NCI-H2171 (cell line): ENCODE measurements at places on chromosomes 11 and 22.

DNA sequence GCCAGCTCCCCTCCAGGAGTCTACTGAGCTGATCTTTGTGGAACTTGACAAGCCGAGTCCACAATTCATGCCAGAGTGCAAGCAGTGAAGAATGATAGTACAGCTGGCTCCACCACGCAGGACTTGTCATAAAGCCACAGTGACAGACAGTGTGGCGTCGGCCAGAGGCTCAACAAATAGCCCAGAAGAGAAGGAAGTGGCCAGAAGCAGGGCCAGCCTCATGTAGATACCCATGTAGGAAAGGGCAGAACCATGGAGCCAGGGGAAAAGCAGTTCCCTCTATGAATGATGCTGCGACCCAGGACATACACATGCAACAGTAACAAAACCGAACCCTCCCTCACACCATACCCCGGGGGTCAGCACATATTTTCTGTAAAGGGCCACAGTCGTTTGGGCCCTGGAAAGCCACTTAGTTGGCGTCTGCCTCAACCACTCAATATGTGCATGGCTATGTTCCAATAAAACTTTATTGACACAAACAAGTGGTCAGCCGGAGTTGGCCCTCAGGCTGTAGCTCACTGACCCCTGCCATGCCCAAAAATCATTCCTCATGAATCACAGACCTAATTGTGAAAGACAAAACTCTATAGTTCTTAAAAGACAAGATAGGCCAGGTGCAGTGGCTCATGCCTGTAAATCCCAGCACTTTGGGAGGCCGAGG, 161.4 kb downstream of the BRD1 start:
- no peak for DNase-seq

DNA sequence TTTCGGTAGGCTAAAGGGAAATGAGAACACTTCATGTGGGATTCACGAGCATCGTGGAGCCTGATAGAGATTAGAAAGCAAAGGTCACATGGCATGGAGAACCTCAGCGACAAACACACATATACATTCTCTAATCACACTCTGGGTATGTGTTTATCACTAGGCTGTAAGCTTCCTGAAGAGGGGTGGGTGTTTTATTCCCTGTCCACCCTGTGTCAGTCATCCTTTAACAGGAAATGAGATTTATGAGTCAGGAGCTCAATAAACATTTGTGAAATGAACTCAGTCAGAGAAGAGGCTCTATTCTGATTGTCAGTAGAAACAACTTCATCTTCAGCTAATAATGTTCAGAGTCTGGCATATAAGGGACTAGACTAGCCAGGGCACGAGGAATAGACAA, 71.7 kb upstream of the EIF3M start:
- DNase-seq: no peak

GRCh38 chr22:19962909-19963806, 21.5 kb upstream of the TXNRD2 start:
- DNase-seq: no peak

DNA sequence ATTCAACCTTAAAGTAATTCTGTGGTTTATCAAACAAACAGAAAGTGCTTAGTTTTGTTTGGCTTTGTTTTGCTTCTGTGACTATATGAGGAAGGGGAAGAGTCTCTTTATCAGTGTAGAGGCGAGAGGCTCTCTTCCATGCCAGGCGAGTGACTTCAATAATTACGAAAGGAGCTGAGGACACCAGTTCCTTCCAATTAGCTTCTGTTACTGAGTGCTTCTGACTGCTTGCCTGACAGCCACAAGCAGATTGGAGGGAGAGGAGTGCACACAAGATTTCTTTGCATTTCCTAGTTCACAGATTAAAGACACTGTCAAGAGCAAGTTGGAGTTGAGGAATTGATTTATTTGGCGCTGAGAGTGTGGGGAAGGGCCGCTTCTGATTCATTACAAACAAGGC, 1484.5 kb upstream of the TENM4 start:
- no peak for DNase-seq

GRCh38 chr11:94241896-94242295, 62.5 kb upstream of the IZUMO1R start:
- no peak for DNase-seq

- DNase-seq: no peak
Observed at GRCh38 chr11:69615545-69616278, 25.2 kb upstream of the CCND1 start.

- DNase-seq: no peak
Observed at GRCh38 chr11:45580399-45580798, 85.0 kb downstream of the CHST1 start.

DNA sequence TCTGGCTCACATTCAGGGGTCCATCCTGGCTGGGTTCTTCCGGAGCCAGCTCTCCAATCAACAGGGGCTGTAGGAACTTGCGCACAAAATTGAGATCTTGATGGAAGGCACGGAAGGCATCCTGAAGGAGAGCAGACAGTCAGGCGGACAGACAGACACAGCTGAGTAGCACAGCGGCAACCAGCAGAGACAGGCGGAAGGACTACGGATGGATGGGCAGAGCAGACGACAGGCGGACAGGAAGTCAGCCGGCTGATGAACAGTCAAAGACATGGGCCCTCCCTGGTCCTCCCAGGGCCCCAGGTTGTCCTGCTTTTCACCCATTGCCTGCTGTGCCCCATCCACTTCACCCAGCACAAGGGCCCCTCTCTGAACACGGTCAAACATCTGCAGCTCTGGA, 11.3 kb downstream of the FADS3 start:
- DNase-seq: no peak

GRCh38 chr11:18699848-18700261, 1.3 kb downstream of the TMEM86A start:
- no peak for DNase-seq

- no peak for DNase-seq
Observed at GRCh38 chr22:41862160-41862529, 29.2 kb downstream of the SREBF2 start.

DNA sequence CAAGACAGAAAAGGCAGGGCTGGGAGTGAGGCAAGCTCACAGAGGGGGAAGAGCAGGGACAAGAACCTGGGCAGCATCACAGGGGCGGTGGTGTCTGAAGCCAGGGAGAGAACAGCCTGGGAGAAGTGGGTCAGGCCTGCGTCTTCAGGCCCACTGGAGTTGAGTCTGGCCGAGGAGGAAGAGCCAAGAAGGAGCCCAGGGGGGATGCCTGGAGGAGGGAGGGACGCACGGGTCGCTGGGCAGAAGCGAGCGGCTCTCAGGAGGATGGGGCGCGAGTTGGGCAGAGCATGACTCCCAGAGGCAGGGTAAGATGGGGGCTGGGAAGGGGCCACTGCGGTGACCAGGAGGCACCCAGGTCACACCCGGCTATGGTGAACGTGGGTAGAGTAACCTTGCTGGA, 18.5 kb downstream of the LRFN4 start:
- DNase-seq: no peak

DNA sequence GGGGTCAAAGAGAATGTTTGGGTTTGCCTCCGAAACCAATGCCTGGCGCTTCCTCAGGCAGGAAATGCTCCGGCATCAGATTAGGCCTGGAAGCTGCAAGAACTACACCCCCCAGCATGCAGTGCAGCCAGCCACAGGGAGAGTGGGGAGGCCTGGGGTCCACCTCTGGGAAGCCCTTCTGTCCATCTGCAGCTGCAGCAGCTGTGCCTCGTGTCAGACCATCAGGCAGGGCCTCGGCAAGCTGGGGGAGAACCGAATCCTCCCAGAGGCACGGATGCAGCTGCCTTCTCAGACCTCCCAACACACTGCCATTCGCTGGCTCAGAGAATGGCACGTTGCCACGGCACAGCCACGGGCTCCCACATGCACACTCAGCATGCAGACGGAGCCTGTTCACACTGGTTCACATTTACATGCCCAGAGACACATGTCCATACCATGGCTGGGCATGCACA, 57.4 kb downstream of the NECTIN1 start:
- DNase-seq: no peak

DNA sequence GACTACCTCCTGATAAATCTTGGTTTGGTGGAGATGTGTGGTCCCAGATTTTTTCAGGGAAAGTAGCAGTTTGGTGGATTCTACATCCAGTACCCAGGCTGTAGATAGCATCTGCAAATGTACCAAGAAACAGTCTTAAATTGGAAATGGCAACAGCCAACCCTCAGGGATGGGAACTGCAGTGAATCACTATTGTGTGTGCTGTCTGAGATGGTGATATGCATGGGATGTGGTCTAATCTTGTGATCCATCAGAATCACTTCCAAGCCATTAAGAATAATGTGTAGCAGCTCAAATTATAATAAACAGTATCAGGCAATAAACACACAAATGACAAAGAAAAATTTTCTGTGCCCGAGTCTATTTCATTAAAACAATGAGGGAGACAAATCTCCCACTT, 3.4 kb downstream of the OLFML1 start:
- no peak for DNase-seq

DNA sequence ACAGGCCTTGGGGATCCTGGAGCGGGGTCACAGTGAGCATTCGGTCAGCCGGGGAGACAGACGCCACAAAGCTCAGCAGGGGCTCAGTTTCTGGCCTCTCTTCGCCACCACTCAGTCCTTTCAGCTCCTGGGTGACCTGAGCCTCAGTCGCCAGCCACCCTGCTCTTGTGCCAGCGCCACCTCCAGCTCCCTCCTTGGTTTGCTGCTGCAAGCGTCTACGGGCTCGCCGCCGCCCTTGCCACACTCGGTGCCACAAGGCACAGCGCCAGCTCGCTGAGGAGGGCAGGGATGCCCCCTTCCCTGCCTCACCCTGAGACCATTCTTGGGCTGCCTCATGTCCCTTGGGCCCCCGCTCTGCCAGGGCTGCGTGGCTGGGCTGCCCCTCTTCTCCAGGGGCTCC, 1.5 kb upstream of the EEF1G start:
- no peak for DNase-seq

- no peak for DNase-seq
Observed at GRCh38 chr22:20659920-20660319, 114.0 kb upstream of the SERPIND1 start.

GRCh38 chr11:95076981-95077380, 10.3 kb downstream of the SRSF8 start:
- DNase-seq: no peak

GRCh38 chr11:115170133-115170815, 333.9 kb downstream of the CADM1 start:
- peak; percentile 24 for DNase-seq

DNA sequence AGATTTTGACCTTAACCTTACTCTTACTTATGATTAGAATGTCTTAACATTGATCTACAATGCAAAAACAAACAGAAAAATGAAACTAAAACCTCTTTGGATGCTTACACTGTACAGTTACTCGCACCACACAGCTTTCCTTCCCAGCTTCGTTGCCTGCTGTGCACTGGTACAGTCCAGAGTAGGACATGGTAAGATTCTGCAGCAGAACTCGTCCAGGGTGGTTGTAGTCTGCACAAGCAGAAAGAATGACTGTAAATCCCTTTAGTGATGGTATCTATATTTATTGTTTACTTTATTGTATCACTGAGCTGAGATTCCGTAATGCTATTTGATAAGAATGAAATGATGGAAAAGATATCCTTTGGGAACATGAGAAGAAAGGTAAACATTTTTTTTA, 21.0 kb upstream of the HSPA8 start:
- DNase-seq: no peak

DNA sequence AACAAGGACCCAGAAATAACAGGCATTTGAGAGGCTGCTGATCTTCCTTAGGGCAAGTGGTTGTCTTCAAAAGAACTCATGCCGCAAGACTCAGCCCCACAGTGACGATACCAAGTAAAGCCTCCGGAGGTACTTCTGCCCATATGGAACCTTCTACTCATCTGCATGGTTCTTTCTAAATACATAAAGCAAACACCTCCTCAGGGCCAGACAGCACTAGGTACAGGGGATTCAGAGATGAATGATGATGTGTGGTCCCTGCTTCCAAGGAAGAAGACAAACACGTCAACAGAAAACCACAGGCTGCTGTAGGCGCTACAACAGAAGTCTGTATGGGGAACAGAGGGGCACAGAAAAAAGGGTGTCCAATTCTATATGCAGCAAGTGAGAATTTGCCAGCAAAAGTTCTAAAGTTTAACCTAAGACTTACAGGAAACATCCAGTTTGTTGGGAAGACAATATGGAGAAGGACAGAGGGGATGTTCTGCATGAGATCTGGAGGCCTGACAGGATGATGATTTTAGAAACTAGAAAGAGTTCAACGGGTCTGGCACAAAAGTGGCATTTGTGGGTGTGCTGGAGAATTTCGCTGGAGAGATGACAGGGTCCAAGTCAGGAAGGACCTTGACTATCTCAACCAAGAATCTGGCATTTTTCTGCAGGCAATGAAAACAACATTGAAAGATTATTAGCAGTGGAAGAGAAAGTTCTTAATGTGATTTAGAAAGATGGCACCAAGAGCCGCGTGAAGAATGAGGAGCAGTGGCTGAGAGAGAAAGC, 23.7 kb downstream of the JAML start:
- no peak for DNase-seq

GRCh38 chr11:122853261-122853660, 15.0 kb downstream of the CRTAM start:
- DNase-seq: no peak

DNA sequence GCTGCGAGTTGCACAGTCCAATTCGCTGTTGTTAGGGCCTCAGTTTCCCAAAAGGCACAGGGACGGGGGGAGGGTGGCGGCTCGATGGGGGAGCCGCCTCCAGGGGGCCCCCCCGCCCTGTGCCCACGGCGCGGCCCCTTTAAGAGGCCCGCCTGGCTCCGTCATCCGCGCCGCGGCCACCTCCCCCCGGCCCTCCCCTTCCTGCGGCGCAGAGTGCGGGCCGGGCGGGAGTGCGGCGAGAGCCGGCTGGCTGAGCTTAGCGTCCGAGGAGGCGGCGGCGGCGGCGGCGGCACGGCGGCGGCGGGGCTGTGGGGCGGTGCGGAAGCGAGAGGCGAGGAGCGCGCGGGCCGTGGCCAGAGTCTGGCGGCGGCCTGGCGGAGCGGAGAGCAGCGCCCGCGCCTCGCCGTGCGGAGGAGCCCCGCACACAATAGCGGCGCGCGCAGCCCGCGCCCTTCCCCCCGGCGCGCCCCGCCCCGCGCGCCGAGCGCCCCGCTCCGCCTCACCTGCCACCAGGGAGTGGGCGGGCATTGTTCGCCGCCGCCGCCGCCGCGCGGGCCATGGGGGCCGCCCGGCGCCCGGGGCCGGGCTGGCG, at the start of gene BCR:
Gene BCR, plus strand, starts transcription at position 209 of the 592 bp plus-strand sequence. CDS start 452 bp downstream, outside the sequence.
- DNase-seq: peak; percentile 41

DNA sequence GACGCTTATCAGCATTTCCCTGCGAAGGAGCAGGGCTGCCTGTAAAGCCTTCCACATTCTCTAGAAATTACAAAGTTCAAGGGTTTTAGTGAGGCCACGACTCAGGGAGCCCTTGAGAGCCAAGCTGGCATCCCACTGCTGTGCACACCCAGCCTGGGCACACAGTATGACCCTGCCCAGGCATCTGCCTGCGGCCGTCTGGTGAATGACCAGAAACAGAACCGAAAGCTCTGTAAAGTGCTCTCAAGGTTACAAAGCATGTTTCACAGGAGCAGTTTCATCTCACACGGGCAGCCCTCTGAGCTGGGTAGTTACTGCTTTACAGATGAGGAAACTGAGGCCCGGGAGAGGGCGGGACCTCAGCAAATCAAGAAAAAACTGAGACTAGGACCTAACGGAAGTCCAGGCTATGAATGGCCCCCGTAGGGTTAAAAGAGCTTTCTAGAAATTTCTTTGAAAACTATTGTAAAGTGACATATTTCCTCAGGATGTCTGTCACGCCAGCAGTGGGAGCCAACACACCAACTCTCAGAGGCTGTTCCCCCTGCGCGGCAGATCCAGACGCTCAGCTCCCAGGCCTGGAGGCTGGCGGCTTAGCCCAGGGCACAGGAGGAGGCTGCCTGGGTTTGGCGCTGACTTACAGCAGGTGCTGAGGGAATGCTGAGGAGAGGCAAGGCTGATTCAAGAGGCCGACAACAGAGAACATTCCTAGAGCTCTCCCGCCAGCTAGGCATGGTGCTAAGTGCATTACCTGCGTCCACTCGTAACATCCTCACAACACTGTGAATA, 7.7 kb upstream of the TCF20 start:
- peak; percentile 49 for DNase-seq

GRCh38 chr11:63616953-63617352, 2.7 kb upstream of the PLAAT3 start:
- DNase-seq: no peak
